ENCODE measurements at places on chromosomes 7 and 10.

DNA sequence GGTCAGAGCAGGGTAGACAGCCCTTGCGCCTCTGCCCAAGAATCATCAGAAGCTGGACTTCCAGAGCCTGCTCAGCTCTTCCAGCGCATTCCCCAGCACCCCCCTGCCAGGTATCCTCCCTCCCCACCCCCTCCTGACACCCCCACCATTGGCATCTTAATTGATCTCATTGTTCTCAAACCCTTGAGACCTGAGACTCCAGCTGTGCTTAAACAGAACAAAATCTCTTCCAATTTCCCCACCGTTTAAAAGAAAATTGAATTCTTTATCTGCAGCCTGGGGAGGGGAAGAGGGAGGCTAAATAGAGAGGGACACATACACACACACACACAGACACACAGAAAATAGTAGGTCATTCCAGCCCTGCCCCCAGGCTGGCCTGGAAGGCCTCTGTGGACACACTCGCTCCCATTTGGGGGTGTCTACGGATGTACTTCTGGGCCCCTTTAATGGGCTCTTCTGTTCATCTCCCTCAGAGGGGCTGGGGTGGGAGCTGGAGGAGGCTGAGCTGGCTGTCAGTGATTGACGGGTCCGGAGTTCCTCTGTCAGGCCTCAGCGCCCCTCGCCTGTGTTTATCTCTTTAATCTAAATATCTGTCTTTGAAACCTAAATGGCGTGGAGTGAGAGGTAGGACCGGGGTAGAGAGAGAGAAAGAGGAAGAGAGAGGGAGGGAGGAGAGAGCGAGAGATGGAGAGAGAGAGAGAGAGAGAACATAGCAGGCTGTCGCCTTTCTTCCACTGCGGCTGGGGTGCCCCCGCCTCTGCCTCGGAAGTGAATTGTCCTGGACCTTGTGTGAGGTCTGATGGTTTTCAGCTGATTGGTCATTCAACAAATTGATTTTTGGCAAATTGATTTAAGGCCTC lies 61.7 kb downstream of the C10orf105 start:
- DNase-seq, result peak; percentile 74

- DNase-seq, result no peak
Observed at GRCh38 chr7:81665236-81665635, 104.6 kb downstream of the HGF start.

- DNase-seq, result no peak
Observed at GRCh38 chr7:98872328-98872924, 2.6 kb upstream of the TMEM130 start.

DNA sequence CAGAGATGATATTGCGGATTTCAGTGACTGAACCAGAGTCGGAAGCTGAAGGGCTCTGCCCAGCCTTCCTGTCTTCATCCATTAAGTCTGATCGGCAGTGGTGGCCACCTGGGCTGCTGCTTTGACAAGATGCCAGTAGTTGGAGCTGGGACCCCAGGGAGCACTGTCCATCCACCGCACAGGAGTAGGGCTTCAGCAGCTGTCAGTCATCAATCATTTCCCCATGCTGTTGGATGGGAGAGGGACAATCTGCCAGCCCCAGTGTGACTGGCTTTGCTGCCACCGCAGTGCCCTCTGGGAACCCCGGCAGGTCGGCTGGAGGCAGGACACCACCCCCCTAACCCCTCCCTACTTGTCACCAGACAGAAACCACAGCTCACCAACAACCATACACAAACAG lies 23.0 kb upstream of the GPR146 start:
- no peak for DNase-seq
